Cardiac ventricle fibroblast (primary cell): ENCODE measurements at places on chromosomes 1 and 21. TPM values are rescaled to one million over a fixed set of nuclear protein-coding genes. Genes with fewer than 3 reads are reported as not detected.

The CRNN gene
- not detected in 2 replicates for total RNA-seq

The TRABD2B gene
- total RNA-seq, result 0.44 and 0.69 TPM in 2 replicates

The INAVA gene
- not detected in 2 replicates for total RNA-seq

The SGIP1 gene
- 0.05 and 0.37 TPM in 2 replicates for total RNA-seq

The BSND gene
- not detected in 2 replicates for total RNA-seq

The ETV3L gene
- not detected in 2 replicates for total RNA-seq
